Heart left ventricle (tissue), 16 donors: ENCODE measurements at places on chromosomes 1 and 21. TPM values are rescaled to one million over a fixed set of nuclear protein-coding genes. Genes with fewer than 3 reads are reported as not detected.

DNA sequence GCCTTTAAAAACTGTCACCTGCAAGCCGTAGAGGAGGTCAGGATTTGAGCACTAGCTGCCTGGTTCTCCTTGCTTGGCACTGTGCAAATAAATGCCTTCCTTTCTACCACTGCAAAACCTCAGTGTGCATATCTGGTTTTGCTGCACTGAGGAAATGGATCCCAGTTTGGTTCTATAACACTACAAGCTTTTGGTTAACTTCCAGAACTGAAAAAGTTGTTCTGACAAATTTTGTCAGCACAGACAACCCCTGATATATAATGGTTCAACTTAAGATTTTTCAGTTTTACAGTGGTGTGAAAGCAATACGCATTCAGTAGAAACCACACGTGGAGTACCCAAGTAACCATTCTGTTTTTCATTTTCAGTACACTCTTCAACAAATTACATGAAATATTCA, 29.8 kb upstream of the GALNT2 start:
- no peaks in the 10 kb centered on the region for H3K4me1 ChIP-seq
- no peak overlapping the region for H3K27ac ChIP-seq
- no peak overlapping the region for H3K4me3 ChIP-seq
- no peak for DNase-seq
- no peaks in the 10 kb centered on the region for H3K27me3 ChIP-seq
- no peaks in the 10 kb centered on the region for H3K36me3 ChIP-seq

GRCh38 chr1:228530951-228531731, 44.0 kb downstream of the RNF187 start:
- no peaks in the 10 kb centered on the region for H3K4me1 ChIP-seq
- no peak for DNase-seq
- H3K36me3 ChIP-seq = no peaks in the 10 kb centered on the region
- no peak overlapping the region for H3K27ac ChIP-seq

DNA sequence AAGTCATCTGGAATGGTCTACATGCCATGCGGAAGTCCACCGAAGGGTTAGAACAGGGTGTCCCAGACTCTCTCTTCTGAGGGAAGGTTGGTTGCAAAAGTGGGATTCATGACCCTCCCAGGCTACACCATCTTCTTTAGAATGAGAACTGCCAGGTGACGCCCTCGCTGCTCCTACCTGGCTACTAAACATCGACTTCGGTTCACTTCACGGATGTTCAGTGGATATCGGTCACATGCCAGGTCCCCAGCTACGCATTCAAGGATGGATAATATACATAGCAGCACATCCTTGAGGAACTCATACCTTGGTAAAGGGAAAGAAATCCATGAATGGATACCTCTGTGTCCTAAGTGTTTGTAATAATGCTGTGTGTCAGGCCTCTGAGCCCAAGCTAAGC, 3.3 kb upstream of the OPTC start:
- DNase-seq = no peak
- H3K27me3 ChIP-seq = no peaks in the 10 kb centered on the region
- H3K4me1 ChIP-seq = peaks cover 15% of the 10 kb centered on the region
- no peak overlapping the region for H3K27ac ChIP-seq

DNA sequence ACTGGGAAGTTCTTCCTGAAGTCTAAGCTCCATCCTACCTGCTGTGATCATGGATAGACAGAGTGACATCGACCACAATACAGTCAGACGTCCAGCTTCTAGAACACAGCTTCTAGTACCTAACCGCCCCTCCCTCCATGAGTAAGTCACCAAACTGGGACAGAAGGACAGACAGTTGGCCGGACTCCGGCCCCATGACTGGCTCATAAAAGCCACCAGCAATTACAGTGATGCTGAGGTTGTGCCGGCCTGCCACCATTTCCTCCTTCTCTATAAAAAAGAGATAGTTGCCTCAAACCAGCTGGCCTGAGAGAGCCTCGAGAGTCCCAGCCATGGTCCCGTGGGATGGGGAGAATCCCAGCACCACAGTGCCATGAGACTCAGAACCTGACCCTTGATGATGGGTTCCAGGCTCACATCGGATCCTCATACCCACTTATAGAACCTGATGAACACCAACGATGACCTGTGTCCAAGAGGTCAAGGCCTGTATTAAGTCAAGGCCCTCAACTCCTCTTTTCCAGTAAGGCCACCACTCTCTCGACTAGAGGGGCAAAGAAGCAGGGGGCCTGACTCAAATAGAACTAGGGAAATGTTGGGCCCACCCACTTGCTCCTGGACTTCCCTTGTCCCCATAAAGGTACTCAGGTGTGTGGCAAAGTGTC, 3.4 kb downstream of the MEF2D start:
- peaks cover 59% of the 10 kb centered on the region for H3K4me1 ChIP-seq
- H3K4me3 ChIP-seq = peak overlapping the region; percentile 96
- DNase-seq = no peak
- peak overlapping the region; percentile 100 for H3K27ac ChIP-seq
- peaks cover 24% of the 10 kb centered on the region for H3K36me3 ChIP-seq

DNA sequence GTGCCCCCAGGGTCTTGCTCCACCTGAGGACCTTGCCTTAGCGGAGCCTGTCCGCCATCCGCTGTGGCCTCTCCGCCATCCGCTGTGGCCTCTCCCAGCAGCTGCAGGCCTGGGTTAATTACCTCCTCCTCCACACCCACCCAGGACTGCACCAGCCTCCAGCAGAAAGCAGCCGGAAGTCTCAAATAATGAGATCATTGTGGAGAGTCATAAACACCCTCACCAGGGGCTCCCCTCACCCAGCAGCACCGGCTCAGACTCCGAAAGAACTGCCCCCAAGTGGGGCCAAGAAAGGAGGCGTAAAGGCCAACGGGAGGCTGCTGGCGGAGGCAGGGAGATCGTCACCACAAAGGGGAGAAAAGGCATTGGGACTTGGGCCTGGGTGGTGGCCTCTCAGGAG, 10.7 kb upstream of the GPR153 start:
- DNase-seq = no peak
- H3K36me3 ChIP-seq = no peaks in the 10 kb centered on the region
- no peak overlapping the region for H3K27ac ChIP-seq
- H3K4me1 ChIP-seq = peaks cover 2% of the 10 kb centered on the region
- H3K4me3 ChIP-seq = no peak overlapping the region

DNA sequence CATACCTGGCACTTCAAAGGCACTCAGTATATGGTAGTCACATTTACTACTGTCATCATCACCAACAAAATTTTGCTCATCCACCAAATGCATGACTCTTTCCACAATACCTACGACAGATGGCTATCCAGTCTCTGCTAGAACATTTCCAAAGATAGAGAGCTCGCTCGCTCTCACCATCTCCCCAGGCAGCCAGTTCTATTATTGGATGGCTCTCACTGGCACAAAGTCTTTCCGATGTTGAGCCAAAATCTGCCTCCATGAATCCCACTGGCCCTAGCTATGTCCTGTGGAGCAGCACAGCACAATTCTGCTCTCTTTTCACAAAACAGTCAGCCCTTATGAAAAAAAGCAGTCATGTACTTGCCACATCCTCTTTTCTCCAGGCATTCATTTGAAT, 102.1 kb downstream of the DAB1 start:
- no peak overlapping the region for H3K27ac ChIP-seq
- no peak for DNase-seq
- no peaks in the 10 kb centered on the region for H3K36me3 ChIP-seq
- H3K4me1 ChIP-seq = peaks cover 15% of the 10 kb centered on the region

ITLN2 gene
- not detected for total RNA-seq

KCNAB2 gene
- 23.1 TPM for total RNA-seq

- no peak for DNase-seq
- no peaks in the 10 kb centered on the region for H3K36me3 ChIP-seq
- H3K4me3 ChIP-seq = no peak overlapping the region
- H3K4me1 ChIP-seq = peaks cover 7% of the 10 kb centered on the region
These were observed 101.8 kb downstream of the TGFBR3 start for GRCh38 chr1:91784191-91784590.

DNA sequence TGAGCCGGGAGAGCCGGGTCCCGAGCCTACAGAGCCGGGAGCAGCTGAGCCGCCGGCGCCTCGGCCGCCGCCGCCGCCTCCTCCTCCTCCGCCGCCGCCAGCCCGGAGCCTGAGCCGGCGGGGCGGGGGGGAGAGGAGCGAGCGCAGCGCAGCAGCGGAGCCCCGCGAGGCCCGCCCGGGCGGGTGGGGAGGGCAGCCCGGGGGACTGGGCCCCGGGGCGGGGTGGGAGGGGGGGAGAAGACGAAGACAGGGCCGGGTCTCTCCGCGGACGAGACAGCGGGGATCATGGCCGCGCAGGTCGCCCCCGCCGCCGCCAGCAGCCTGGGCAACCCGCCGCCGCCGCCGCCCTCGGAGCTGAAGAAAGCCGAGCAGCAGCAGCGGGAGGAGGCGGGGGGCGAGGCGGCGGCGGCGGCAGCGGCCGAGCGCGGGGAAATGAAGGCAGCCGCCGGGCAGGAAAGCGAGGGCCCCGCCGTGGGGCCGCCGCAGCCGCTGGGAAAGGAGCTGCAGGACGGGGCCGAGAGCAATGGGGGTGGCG, 371 bp downstream of the ARID1A start:
- H3K4me1 ChIP-seq = peaks cover 59% of the 10 kb centered on the region
- H3K36me3 ChIP-seq = no peaks in the 10 kb centered on the region
- H3K27me3 ChIP-seq = no peaks in the 10 kb centered on the region

IL23R gene
- total RNA-seq = not detected

DNA sequence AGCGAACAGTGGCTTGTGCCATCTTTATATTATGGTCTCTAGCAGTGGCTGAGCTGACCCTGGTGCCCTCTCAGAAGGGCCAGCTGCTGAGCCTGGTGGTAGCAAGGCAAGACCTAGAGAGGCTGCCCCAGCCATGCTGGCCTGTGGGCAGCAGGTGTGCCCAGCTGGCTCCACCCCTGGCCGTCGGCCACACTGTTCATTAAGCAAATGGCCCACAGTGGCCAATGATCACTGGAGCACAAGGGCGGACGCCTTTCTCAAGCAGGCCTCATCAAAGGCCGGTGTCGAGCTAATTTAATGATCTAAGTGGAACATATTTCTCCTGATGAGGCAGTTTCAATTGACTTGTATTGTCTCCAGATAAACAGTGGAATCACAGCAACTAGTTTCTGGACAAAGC, 89.4 kb downstream of the GRIK3 start:
- H3K27me3 ChIP-seq = peaks cover 41% of the 10 kb centered on the region
- no peaks in the 10 kb centered on the region for H3K4me1 ChIP-seq
- H3K27ac ChIP-seq = no peak overlapping the region
- no peak overlapping the region for H3K4me3 ChIP-seq

GRCh38 chr1:161989108-161989507, 34.6 kb downstream of the OLFML2B start:
- H3K27ac ChIP-seq = no peak overlapping the region
- no peak overlapping the region for H3K4me3 ChIP-seq
- no peaks in the 10 kb centered on the region for H3K4me1 ChIP-seq
- DNase-seq = no peak
- H3K27me3 ChIP-seq = no peaks in the 10 kb centered on the region

GRCh38 chr1:234226113-234226818, 147.0 kb upstream of the COA6 start:
- H3K27me3 ChIP-seq = peaks cover 12% of the 10 kb centered on the region
- H3K36me3 ChIP-seq = no peaks in the 10 kb centered on the region
- no peak for DNase-seq
- no peaks in the 10 kb centered on the region for H3K4me1 ChIP-seq
- H3K4me3 ChIP-seq = no peak overlapping the region

DNA sequence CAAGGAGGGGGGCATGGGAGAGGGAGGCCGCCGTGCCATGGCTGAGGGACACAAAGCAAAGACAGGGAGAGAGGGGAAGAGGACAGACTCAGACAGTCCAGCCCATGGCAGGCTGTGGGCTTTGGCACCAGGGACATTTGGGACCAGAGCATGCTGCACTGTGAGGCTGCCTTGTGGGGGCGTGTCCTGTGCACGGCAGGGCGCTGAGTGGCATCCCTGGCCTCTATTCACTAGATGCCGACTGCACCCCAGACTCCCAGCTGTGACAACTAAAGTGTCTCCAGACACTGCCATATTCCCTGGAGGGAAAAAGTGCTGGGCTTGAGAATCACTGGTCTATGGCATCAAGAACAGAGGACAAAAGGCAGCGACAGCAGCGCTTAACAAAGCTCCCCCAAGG, 18.6 kb upstream of the PRDM15 start:
- no peak for DNase-seq
- H3K27ac ChIP-seq = no peak overlapping the region
- no peaks in the 10 kb centered on the region for H3K27me3 ChIP-seq
- peaks cover 6% of the 10 kb centered on the region for H3K4me1 ChIP-seq
- no peak overlapping the region for H3K4me3 ChIP-seq

GRCh38 chr1:244067893-244068292, 16.8 kb downstream of the ZBTB18 start:
- no peaks in the 10 kb centered on the region for H3K4me1 ChIP-seq
- H3K27me3 ChIP-seq = no peaks in the 10 kb centered on the region
- H3K27ac ChIP-seq = no peak overlapping the region
- DNase-seq = no peak

TMEM53 gene
- 9.3 TPM for total RNA-seq

AVPR1B gene
- total RNA-seq = not detected

NR5A2 gene
- 2.2 TPM for total RNA-seq

DNA sequence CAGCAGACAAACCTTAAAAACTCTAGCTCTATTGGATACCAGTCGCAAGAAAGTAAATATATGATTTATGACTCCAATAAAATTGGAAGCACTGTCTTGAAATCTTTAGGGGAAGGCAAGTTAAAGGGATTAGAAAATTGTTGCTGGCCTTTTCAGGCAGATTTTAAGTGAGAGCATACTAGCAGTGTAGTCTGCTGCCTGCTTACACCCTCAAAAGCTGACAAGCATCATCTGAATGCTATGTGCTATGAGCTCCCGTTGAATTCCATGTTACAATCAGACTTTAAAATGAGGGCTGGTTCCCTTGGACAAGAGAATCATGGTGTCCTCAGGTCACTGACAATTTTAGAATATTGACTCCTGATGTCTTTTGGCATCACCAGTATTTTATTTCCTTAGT, 271.1 kb upstream of the C1orf105 start:
- no peaks in the 10 kb centered on the region for H3K36me3 ChIP-seq
- H3K4me1 ChIP-seq = peaks cover 10% of the 10 kb centered on the region
- H3K27me3 ChIP-seq = no peaks in the 10 kb centered on the region
- no peak overlapping the region for H3K27ac ChIP-seq

DNA sequence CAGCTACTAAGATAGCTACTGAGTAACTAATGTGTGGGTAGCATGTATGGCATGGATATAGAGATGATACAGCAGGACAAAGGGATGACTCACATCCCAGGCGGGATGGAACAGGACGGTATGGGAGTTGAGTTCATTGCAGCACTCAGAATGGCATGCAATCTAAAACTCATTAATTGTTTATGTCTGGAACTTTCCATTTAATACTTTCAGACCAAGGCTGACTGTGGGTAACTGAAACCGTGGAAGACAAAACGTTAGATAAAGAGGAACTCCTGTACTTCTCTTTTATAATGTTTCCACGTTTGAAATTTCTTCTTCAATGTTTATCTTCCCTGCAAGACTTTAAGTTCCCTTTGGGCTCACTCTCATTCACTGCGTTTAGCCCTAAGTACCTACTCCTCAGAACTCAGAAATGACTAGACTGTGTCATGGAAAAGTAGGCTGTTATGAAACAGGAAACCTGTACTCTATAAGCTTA, 151.9 kb downstream of the MAGI3 start:
- no peak for DNase-seq
- no peaks in the 10 kb centered on the region for H3K27me3 ChIP-seq
- no peaks in the 10 kb centered on the region for H3K36me3 ChIP-seq
- H3K4me3 ChIP-seq = no peak overlapping the region
